Bone marrow (tissue), 2 donors: ENCODE measurements at places on chromosomes 2 and 18.

GRCh38 chr2:100962366-100963025 is 39.6 kb upstream of the RPL31 start:
- DNase-seq: no peak

DNA sequence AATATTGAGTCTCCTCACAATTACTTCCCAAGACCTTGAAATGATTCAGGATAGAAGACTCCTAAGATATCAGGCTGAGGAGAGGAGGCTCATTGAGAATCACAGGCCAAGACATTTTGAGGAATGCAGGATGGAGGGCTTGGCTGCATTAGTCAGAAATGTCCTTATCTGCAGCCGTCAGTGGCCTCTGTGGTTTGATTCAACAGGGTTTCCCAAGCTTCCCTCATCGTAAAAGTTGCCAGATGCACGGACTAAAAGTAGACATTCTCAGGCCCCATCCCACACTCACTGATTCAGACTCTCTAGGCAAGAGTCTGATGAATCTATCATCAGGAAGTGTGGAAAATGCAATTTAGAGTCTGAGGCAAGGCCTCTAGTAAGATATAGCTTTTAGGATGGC is 34.0 kb upstream of the TMEM178A start:
- no peak for DNase-seq

- DNase-seq: no peak
Observed at GRCh38 chr2:103176294-103176915, 414.6 kb downstream of the TMEM182 start.

- no peak for DNase-seq
Observed at GRCh38 chr2:169362118-169362893, at the start of gene LRP2. LRP2 (minus strand) TSS chr2:169362534; CDS start chr2:169362399, 135 bp downstream.

DNA sequence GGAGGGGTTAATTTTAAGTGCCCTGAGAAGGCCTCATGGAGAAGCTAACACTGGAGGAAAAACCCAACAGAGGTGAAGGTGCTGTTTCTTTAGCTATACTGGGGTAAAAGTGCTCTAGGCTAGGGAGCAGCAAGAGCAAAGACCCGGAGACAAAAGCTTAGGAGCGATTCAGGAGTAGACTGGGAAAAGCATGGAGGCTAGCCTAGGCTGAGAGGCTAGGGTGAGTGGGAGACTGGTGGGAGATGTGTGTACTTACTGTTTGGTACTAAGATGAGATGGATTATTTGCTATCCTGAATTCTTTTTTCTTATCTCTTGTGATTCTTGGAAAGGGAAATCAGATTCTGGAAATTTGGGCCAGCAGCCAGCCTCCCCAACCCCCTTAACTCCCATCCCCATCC is 2.0 kb downstream of the GIGYF2 start:
- DNase-seq: no peak

- DNase-seq: no peak
Observed at GRCh38 chr2:200159357-200159707, 147.2 kb upstream of the SPATS2L start.

- DNase-seq: no peak
Observed at GRCh38 chr2:12718015-12718671, 1.4 kb downstream of the TRIB2 start.

- DNase-seq: no peak
Observed at GRCh38 chr18:26482569-26482968, 65.8 kb downstream of the KCTD1 start.

DNA sequence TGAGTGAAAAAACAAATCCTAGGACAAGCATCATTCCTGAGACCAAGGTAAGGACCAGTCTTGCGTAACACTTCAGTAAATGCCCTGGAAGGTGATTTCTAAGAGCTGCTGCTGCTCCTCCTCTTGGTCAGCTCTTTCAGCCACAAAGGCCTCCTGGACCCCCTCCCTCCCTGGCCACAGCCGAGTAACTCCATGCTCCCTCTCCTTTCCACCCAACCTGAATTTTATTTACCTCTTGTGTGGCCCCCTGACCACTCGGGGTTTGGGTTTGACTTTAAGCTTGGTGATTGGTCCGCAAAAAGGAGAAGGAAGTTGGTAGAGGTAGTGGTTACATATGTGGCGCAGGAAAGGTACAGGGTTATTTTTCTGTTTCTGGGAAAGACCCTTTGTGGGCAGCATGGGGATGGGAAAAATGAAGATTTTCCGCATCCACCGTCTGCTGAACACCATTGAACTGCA is 9.2 kb downstream of the HTRA2 start:
- no peak for DNase-seq

- no peak for DNase-seq
Observed at GRCh38 chr2:226661789-226662545, 137.7 kb downstream of the IRS1 start.

- no peak for DNase-seq
Observed at GRCh38 chr2:95289253-95289652, 7.9 kb upstream of the KCNIP3 start.

- DNase-seq: no peak
Observed at GRCh38 chr18:73829146-73829545, 318.5 kb downstream of the FBXO15 start.

DNA sequence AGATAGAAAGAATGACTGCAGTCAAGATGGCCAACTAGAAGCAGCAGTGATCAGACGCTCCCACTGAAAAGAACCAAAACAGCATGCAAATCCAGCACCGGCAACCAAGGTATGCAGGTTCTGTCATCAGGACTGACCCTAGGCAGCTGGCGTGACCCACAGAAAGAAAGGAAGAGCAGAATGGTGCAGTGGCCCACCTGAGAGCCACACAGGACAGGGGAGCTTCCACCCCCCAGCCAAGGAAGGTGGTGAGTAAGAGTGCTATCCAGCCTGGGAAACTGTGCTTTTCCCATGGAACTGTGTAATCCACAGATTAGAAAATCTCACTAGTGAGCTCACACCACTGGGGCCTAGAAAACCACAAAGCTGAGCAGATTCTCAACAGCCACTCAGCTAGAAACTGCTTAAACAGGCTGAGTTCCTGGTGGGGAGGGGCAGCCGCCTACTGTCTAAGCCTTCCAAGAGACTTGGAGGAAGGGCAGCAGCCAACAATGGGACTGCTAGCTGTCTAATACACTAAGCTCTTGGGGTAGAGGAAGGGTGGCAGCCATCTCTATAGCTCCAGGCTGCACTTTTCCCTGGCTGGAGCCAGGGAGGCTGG is 127.9 kb downstream of the EVA1A start:
- no peak for DNase-seq

DNA sequence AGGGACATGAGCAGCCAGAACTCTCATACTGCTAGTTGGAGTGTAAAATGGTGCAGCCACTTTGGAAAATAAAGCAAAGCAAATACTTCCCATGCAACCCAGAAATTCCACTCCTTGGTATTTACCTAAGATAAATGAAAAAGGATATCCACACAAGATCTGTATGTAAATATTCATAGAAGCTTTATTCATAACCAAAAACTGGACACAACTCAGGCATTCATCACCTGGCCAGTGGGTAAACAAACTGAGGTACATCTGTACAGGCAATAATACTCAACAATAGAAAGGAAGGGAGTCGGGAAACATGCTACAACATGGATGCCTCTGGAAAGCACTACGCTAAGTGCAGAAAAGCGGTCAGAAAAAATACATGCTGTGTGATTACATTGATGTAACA is 2.5 kb upstream of the LOXHD1 start:
- DNase-seq: no peak

DNA sequence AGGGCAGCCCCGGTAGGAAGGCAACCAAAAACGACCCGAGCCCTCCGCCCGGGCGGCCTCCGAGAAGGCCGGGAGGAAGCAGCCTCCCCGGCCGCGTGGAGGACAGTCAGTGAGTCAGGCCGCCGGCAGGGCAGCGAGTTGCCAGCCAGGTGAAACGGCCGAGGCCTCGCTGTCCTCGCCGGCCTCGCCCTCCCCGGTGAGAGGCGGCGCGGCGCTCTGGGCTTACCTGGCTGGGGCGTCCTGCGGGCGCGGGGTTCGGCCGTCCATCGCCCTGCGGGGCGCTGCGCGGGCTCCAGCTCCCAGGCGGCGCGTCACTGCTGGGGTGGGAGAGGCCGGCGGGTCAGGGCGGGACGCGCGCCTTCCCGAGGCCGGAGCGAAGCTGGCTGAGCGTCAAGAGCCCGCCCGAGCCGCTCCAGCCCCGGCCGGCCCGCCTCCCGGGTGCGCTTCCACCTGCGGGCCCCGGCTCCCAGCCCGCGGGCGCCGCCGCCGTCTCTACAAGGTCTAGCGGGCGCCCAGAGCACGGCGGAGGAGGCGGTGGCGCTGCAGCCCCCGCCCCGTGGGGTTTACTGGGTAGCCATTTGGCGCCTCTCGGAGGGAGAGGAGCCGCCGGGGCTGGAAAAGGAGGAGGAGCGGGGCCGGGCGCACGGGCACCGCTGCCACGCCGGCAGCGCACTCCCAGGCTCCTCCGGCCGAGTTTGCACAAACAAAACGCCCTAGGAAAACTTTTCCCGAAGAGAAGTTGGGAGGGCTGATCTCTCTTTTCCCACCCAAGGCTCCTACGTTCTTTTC is 499 bp downstream of the COBLL1 start:
- peak; percentile 56 for DNase-seq

- DNase-seq: no peak
Observed at GRCh38 chr2:162821176-162821575, 17.4 kb downstream of the KCNH7 start.

GRCh38 chr2:168660870-168661862 is 141.3 kb upstream of the NOSTRIN start:
- no peak for DNase-seq

GRCh38 chr2:11264818-11265217 is 79.6 kb downstream of the ROCK2 start:
- no peak for DNase-seq

- no peak for DNase-seq
Observed at GRCh38 chr2:142180820-142181533, 50.2 kb upstream of the LRP1B start.

DNA sequence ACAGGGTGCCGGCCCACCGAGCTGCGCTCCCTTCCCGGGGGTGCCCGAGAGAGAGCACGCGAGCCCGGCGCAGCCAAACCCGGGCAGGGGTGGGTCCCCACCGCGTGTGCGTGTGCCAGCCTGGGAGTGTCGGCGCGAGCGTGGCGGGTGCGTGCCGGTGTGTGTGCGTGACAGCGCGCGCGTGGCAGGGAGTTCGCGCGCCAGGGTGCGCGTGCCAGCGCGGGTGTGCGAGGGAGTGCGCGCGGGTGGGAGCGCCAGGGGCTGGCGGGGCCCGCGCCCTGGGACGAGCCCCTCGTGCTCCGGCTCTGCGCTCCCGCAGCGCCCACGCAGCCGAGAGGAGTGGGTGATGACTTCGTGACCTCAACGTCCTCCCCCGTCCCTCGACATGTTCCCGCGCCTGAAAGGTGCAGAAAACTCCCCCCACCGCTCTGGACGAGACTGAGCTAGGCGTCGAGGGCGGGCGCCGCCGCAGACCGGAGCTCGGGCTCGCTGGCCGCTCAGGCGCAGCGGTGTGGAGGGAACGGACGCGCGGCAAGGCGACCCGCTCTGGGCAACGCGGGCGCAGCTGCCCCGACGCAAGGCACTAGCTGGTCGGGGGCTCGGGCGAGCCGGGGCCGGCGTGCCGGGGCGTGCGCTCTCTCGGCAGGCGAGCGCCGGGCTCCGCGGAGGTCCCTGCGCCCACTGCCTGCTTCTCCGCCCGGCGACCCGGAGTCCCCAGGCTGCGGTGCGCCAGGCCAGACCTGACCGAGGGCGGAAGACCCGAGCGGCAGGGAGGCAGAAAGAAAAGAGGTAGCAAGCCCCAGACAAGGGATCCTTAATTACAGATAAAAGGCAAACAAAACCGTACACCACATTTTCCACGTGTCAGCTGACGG is 582.8 kb downstream of the ZEB2 start:
- DNase-seq: no peak

GRCh38 chr2:168669151-168669550 is 133.3 kb upstream of the NOSTRIN start:
- no peak for DNase-seq

GRCh38 chr2:71694501-71695234 is 241.3 kb downstream of the DYSF start:
- DNase-seq: no peak

GRCh38 chr2:45026924-45027450 is 17.7 kb upstream of the SIX2 start:
- no peak for DNase-seq

- DNase-seq: no peak
Observed at GRCh38 chr2:1153920-1154319, 203.3 kb downstream of the SNTG2 start.

GRCh38 chr2:32904751-32905150 is 42.0 kb upstream of the LTBP1 start:
- no peak for DNase-seq

GRCh38 chr2:18510775-18511174 is 49.7 kb downstream of the RDH14 start:
- DNase-seq: no peak

GRCh38 chr18:25329783-25330182 is 22.2 kb downstream of the ZNF521 start:
- DNase-seq: no peak

DNA sequence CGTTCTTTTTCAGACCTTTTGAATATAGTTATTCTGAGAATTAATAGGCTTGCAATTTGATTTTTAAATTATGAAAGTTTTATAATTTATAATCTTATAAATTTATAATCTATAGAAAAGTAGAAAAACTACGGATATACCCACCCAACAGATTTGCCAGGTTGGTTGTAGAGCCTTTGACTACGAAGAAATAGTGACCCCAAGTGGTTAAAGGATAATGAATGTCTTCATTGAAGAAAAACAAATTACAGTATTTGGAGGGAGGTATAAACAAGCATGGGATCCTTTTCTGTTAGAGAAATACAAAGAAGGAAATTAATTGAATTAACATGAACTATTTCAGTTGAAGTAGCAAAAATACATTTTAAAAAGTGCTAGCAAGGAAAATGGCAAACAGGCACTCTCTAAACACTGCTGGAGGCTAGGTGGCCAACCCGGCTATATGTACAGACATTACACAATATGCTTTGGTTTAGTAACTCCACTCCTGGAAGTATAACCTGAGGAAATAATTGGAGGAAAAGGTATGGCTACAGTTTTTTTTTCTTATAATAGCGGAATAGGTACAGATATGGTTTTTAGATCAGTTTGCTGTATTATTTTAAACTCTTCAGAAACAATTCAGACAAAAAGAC is 110.9 kb downstream of the MIB1 start:
- DNase-seq: no peak

DNA sequence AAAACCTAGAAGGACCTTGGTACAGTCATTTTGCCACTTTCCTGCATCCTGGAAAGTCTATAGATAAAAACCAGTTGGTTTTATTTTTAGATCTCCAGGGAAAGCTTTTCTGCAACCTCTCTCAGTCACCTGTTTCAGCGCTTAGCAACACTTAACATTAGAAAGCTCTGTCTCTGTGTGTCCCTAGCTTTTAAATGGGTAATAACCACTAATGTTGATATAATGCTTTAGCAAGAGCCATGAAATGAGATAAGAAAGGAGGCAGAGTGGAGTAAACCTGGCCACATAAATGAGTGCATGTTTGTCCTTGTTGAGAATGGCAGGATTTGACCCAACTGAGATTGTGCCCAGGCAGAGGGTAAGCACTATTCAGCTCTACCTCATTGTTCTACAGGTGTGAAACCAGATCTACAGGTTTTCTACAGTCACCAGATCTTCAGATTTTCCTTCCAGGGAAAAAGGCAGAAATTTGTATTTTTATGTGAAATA is 44.8 kb downstream of the MARCHF4 start:
- no peak for DNase-seq
